ENCODE measurements at places on chromosomes 4 and X. TPM values are rescaled to one million over a fixed set of nuclear protein-coding genes. Genes with fewer than 3 reads are reported as not detected.
A peak's percentile ranks its signal among the peaks of the same experiment; 100 is the strongest.

GRCh38 chr4:41712425-41712824 is 36.1 kb downstream of the PHOX2B start:
- H3K27ac ChIP-seq: no peak overlapping the region
- no peaks in the 10 kb centered on the region for H3K4me1 ChIP-seq
- no peaks in the 10 kb centered on the region for H3K36me3 ChIP-seq
- no peak for DNase-seq

GRCh38 chrX:132622130-132622529 is 133.3 kb upstream of the MBNL3 start:
- no peaks in the 10 kb centered on the region for H3K27me3 ChIP-seq
- DNase-seq: peak; percentile 37
- peaks cover 7% of the 10 kb centered on the region for H3K4me1 ChIP-seq
- H3K27ac ChIP-seq: no peak overlapping the region
- no peak overlapping the region for H3K4me3 ChIP-seq
- no peaks in the 10 kb centered on the region for H3K36me3 ChIP-seq

DNA sequence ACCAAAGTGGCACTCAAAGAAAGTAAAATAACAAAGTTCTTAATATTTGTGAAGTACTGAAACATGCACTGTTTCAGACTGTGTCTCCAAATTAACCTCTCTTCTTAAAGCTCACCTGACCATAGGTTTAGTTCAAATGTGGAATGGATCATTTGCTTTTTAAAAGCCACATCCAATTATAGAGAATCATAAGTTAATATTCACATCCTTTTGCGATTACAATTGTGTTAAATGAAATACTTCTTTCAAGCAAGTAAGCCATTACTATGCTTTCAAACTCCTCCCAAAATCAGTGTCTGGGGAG is 95.3 kb upstream of the PTPN13 start:
- H3K4me3 ChIP-seq: no peak overlapping the region
- no peaks in the 10 kb centered on the region for H3K27me3 ChIP-seq
- H3K4me1 ChIP-seq: no peaks in the 10 kb centered on the region
- H3K36me3 ChIP-seq: no peaks in the 10 kb centered on the region

The F8A3 gene
- total RNA-seq: 9.7 TPM

GRCh38 chrX:8673201-8673600 is 58.7 kb downstream of the ANOS1 start:
- no peaks in the 10 kb centered on the region for H3K4me1 ChIP-seq
- no peak overlapping the region for H3K4me3 ChIP-seq
- no peaks in the 10 kb centered on the region for H3K27me3 ChIP-seq
- no peaks in the 10 kb centered on the region for H3K36me3 ChIP-seq
- no peak overlapping the region for H3K27ac ChIP-seq
- no peak for DNase-seq

- DNase-seq: no peak
- no peaks in the 10 kb centered on the region for H3K4me1 ChIP-seq
- peaks cover 19% of the 10 kb centered on the region for H3K27me3 ChIP-seq
- no peak overlapping the region for H3K4me3 ChIP-seq
- no peak overlapping the region for H3K27ac ChIP-seq
- no peaks in the 10 kb centered on the region for H3K36me3 ChIP-seq
These were observed 4.4 kb downstream of the ADRA2C start for GRCh38 chr4:3770323-3771163.

The SRP72 gene
- 145 TPM for total RNA-seq

The PRDM5 gene
- 5.7 TPM for total RNA-seq

The NDP gene
- 0.60 TPM for total RNA-seq

The XIAP gene
- total RNA-seq: 34.5 TPM

GRCh38 chr4:182015893-182016292 is 227.3 kb upstream of the TENM3 start:
- H3K36me3 ChIP-seq: no peaks in the 10 kb centered on the region
- H3K4me3 ChIP-seq: no peak overlapping the region
- no peaks in the 10 kb centered on the region for H3K27me3 ChIP-seq

The TAF7L gene
- 1.1 TPM for total RNA-seq

GRCh38 chr4:45324455-45325417 is 598.4 kb upstream of the GNPDA2 start:
- DNase-seq: no peak
- H3K27me3 ChIP-seq: no peaks in the 10 kb centered on the region
- H3K4me3 ChIP-seq: no peak overlapping the region
- no peaks in the 10 kb centered on the region for H3K36me3 ChIP-seq
- no peaks in the 10 kb centered on the region for H3K4me1 ChIP-seq

- no peak overlapping the region for H3K4me3 ChIP-seq
- no peaks in the 10 kb centered on the region for H3K27me3 ChIP-seq
- no peak for DNase-seq
- H3K27ac ChIP-seq: no peak overlapping the region
- no peaks in the 10 kb centered on the region for H3K36me3 ChIP-seq
These were observed 88.5 kb downstream of the KIT start for GRCh38 chr4:54746218-54746617.

Measured in endothelial cell of umbilical vein (primary cell).